ENCODE measurements at places on chromosomes 16 and 17.

- no peak for DNase-seq
Observed at GRCh38 chr16:7597677-7598076, 265.0 kb downstream of the RBFOX1 start.

GRCh38 chr16:49513040-49513439 lies 139.4 kb downstream of the C16orf78 start:
- no peak for DNase-seq

GRCh38 chr16:85541181-85541580 lies 71.9 kb upstream of the GSE1 start:
- no peak for DNase-seq

- no peak for DNase-seq
Observed at GRCh38 chr17:71667661-71668060, 453.2 kb upstream of the SOX9 start.

- peak; percentile 62 for DNase-seq
Observed at GRCh38 chr17:33523577-33523981, 230.5 kb upstream of the ASIC2 start.

DNA sequence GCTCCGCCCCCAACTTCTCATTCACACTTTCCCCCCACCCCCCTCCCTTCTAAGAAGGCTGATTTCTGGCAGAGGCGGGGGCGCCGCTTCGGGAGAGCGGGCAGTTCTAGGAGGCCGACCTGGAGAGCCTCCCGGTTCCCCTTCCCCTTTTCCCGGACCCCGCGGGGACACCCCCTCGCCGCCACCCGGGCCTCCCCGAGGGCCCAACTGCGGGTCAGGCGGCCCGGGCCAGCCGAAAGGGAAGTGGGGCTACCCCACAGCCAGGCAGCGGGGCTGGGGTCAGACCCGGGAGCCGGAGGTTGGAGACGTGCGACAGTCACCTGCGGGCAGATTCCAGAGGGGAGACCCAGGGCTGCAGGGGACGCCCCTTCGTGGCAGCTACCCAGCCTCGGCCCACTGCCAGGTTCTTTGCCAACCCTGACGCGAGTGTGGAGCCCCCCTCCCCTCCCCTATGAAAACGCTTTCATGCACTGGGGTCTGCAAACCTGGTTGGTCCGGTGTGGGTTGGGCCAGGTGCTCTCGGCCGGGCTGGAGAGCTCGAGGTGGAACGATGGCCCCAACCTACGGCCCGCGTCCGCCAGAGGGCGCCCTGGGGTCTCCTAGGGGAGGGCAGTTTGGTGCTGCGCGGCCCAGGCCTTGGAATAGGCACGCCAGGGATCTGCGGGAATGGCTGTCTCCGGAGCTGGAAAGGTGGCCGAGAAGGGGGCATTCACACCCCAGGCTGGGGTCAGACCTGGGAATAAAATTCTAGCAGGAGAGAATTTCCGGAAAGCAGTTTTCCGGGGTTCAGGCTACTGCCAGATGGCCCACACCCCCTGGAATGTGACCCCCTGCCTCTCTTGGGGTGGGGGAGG lies 721 bp upstream of the SOCS3 start:
- DNase-seq: peak; percentile 92

- no peak for DNase-seq
Observed at GRCh38 chr17:32928586-32929535, 908 bp downstream of the TMEM98 start.

GRCh38 chr16:87418644-87419043 lies 26.5 kb downstream of the MAP1LC3B start:
- no peak for DNase-seq

- peak; percentile 27 for DNase-seq
Observed at GRCh38 chr16:56974549-56975300, 13.0 kb downstream of the CETP start.
